ENCODE measurements at places on chromosomes 7 and 10. TPM values are rescaled to one million over a fixed set of nuclear protein-coding genes. Genes with fewer than 3 reads are reported as not detected.

ACTL6B gene
- not detected for total RNA-seq

HOXA4 gene
- 0.17 TPM for total RNA-seq

PON1 gene
- not detected for total RNA-seq

FAM107B gene
- 55.2 TPM for total RNA-seq

GRID2IP gene
- total RNA-seq = 0.69 TPM

SRRT gene
- total RNA-seq = 51.7 TPM

CAMK1D gene
- total RNA-seq = 1.5 TPM

ARL5B gene
- total RNA-seq = 22.9 TPM

UPK3B gene
- 0.15 TPM for total RNA-seq

TMEM229A gene
- not detected for total RNA-seq

ANKRD1 gene
- 123 TPM for total RNA-seq

- no peak for DNase-seq
These were observed 52.6 kb downstream of the BICC1 start for GRCh38 chr10:58565271-58565670.

- no peak for DNase-seq
These were observed 106.6 kb upstream of the TNS3 start for GRCh38 chr7:47688311-47689100.

- no peak for DNase-seq
These were observed 701 bp upstream of the GBX1 start for GRCh38 chr7:151168003-151168786.

- DNase-seq = no peak
These were observed 86.5 kb downstream of the C10orf105 start for GRCh38 chr10:71632896-71633600.

DNA sequence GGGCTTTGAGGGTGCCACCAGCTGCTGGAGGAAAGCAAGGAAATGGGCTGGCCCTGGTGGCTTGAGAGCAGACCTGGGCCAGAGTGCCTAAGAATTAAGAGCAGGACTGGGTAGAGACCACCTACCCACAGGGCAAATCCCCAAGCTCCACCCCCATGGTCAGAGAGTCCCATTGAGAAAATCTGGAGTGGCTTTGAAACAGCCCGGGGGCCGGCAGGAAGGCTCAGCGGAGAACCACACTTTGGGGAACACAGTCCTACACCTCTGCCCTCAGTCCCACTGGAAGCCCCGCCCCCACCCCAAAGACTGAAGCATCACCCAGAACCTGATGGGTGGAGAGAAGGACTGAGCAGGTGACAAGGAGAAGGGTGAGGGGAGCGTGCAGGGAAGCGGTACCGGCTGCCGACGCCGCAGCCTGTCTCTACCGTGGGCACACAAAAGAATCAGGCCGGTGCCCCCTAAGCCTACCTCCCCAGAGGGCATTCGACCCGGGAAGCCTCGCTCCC lies 3.6 kb downstream of the SMARCD3 start:
- DNase-seq = no peak

DNA sequence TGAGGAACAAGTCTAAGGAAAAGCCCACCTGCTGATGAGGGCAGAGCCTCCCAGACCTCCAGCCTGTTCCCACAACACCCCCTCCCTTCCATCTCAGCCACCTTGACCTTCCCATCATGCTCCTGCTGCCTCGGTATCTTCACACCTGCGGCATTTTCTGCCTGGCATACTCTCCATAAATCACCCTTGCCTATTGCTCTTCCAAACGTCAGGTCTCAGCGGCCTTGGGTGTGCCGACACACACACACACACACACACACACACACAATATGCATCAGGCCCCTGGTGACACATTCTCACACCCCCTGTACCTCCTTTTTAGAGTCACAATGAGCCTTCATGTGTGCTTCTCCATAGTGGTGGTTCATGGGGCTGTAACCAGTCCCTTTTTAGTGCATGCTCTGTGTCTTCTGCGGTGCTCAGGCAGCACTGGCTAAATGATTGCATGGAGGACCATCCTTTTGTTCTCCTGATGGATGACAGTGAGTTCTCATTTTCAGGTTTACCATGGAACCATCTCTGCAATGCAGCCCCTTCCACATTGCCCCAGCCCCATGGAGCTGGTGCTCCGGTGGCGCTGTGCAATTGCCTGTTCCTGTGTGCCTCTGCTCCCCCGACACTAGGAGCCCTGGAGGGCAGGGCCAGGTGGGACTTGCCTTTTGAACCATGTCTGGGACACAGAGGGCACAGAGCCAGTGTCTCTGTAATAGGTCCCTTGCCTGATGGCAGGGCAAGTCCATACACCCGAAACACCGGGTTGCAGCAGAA lies 4.5 kb downstream of the ADIRF start:
- no peak for DNase-seq

DNA sequence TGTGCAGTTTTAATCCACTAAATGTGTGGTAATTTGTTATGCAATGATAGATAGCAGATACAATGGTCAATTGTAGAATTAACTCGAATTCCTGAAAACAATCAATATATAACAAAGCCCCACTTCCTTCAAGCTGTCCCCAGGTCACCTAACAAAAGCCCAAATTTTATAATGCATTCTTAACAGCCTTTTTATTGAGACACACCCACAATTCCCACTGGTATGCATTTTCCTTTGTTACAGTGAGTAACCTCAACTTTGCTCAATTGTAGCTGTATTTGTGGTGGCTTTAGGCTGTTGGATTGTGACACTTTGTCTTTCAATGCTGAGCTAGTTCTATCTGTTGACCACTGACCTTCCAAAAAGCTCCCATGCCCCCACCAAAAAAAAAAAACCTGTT lies 279.8 kb upstream of the CACNA2D1 start:
- DNase-seq = no peak

GRCh38 chr7:67380858-67381257 lies 384.2 kb downstream of the TYW1 start:
- DNase-seq = no peak

DNA sequence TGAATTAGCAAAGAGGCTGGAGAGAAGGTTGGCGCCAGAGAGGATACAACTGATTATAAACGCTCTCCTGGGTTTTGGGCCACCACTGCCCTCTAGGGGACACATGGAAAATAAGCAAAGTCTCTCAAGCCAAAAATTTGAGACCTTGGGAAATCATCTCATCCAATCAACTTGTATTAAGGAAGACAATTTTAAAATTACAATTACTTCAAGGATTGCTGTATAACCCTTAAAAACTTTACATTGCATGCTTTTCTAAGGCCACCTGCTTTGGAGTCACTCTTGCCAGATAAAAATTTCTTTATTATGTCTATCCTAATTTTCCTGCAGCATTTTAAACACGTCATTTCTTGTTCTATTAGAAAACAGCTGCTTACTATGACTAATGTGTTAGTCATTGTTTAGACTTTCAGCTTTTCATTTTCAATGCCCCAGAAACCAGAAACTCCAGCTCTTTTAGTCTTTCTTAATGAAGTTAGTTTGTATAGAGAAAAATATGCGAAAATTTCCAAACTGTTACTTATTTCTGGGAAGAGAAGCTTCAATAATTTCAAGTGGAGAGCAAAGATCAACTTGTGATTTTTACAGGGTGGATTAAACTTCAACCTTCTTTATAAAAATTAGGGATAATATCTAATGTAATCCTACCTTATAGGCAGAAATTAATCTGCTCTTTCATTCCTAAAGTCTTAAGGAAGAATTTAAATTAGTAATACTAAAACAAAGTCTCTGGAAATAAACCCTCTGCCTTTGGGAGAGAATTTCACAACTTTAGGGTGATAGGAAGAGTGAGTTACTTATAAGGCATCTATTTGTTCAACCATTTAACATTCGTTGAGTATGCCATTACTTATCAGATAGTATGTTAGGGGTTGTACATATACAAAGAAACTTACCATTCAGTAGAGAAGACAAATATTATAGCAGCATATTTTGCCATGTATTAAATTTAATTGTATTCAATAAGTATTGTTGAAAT lies 20.6 kb upstream of the RHOBTB1 start:
- peak; percentile 96 for DNase-seq

DNA sequence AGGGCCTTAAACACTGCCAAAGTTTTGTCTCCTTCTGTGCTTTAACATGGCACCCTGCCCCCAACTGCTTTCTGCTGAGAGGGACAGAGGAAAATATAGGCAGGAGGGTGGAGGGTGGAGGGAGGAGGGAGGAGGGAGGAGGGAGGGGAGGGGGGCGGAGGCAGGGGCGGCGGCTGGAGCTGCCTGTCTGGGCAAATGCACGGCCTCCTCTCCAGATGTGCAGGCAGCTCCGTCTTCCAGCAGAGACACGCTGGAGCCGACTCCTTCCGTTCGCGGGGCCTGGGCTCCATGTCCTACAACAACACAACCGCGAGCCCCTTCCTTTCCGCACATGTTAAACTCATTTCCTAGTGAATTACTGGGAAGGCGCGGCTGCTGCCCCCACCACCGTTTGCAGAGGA lies 14.2 kb downstream of the EBF3 start:
- no peak for DNase-seq

GRCh38 chr7:55381696-55382095 lies 16.6 kb downstream of the LANCL2 start:
- DNase-seq = no peak

- DNase-seq = no peak
These were observed 58.1 kb upstream of the DGKI start for GRCh38 chr7:137904833-137905232.

DNA sequence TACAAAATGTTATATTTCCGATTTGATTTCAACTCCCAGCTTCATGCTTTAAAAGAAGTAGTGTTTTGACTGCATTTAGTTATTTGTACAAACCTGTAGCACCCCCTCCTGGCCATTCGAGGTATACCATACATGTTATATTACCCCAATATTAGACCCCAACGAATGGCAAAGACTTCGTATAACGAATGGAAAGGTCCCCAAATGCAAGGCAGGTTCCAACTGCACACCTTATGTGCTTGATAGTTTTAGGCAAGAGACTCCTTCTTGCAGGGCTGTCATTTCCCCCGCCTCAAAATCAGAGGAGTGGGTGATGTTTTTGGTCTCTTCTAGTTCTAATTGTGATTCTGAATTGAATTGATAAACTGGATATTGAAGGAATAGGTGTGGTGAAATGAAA lies 101.1 kb upstream of the TARP start:
- DNase-seq = peak; percentile 36

- DNase-seq = no peak
These were observed 10.8 kb downstream of the GIMAP6 start for GRCh38 chr7:150621376-150621775.

GRCh38 chr7:124246262-124246863 lies 213.5 kb upstream of the TMEM229A start:
- peak; percentile 3 for DNase-seq

- DNase-seq = no peak
These were observed 339.9 kb downstream of the DNAJB6 start for GRCh38 chr7:157676456-157677255.

- peak; percentile 11 for DNase-seq
These were observed 57.5 kb upstream of the MGAM2 start for GRCh38 chr7:142053988-142054387.

DNA sequence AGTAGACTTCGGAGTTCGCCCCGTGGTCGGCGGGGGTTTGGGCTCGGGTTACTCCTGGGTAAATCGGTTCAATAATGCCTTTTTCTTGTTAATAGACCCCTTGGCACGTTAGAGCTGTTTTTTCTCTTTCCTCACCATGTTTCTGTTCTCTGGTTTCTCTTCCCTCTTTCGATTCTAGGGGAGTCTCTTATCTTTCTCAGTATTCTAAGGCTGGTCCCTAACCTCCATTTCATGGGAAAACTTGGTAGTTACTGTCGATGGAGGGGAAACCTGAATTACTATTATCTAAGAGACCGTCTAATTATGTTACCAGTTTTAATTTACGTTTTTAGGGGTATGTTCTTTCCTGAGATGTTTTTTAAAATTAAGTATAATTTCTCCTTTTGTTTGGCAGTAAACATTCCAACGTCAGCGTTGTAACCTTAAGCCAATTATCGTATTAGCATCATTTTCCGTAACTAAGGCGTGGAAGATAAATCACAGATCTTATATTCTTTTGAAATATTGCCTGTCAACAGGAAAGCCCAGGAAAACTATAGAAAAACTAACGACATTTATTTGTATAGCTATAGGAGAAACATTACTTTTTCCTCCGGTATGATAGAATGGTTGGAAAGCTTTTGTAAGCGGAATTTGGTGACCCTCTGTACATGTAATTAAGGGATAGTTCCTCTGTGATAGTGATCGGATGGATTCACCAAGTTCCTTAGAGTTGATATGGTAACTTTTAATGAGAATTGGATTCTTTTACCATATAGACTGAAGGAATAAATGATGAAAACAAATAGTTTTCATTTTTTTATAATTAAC lies 847 bp downstream of the BTAF1 start:
- no peak for DNase-seq

DNA sequence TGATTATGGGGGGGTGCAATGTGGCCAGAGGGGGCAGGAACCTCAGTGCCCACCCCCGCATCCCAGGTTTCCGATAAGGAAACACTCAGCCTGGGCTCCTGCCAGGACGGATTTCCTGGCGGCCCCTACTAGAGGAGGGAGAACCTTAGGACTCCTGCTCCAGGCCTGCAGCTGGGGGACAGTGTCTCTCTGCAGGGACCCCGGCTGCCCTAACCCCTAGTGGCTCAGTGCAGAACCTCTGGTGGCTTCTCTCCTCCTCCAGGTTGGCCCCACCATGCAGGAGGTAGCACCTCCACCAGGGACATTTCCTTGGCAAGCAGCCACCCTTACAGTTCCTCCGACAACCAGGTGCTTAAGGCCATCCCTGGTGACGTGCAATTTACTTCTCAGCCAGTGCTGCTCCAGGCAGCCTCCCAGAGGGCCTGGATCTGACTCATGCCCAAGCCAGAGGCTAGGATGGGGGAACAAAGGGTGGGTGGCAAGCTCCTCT lies 31.9 kb downstream of the SH2B2 start:
- peak; percentile 93 for DNase-seq

- DNase-seq = no peak
These were observed 31.7 kb upstream of the INSIG1 start for GRCh38 chr7:155265961-155266360.

GRCh38 chr10:107451047-107451446 lies 286.5 kb upstream of the SORCS1 start:
- DNase-seq = no peak

DNA sequence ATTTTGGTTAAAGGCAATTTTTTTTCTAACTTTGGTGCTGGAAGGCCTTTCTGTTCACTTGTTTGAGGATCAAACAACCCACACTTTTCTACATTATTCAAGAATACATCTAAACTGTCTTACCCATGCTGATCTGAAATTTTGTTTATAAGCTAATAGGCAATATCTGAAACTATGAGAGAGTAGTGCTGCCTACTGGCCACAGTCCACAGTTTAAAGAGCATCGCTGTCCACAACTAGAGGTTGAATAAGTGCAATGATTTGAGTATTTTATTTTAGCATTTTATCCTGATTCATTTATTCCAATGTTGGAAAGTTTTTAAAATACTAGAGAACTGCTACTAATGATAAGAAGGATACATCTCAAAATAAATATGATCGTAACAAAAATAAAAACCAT lies 306.9 kb downstream of the ELMO1 start:
- no peak for DNase-seq

DNA sequence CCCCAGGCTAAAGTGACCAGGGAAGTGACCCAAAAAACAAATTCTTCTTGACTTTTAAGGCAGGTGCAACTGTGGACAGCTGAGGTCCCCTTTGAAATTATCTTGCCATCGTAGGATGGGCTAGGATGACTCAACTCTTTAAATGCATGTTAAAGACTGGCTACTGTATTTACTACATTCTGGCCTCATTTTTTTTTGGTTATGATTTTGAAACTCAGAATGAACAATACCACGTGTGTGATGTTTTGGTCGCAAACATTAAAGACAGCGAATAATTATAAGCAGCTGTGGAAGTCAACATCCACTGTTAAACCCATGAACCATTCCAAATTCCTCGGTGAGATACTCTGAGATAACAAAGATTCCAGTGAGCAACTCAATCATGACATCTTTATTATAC lies 1.2 kb upstream of the SLC13A4 start:
- no peak for DNase-seq

GRCh38 chr7:112052498-112052897 lies 153.7 kb downstream of the DOCK4 start:
- no peak for DNase-seq

- no peak for DNase-seq
These were observed 164.3 kb downstream of the BAMBI start for GRCh38 chr10:28841625-28842024.
